ENCODE measurements at places on chromosomes 12 and 14.

DNA sequence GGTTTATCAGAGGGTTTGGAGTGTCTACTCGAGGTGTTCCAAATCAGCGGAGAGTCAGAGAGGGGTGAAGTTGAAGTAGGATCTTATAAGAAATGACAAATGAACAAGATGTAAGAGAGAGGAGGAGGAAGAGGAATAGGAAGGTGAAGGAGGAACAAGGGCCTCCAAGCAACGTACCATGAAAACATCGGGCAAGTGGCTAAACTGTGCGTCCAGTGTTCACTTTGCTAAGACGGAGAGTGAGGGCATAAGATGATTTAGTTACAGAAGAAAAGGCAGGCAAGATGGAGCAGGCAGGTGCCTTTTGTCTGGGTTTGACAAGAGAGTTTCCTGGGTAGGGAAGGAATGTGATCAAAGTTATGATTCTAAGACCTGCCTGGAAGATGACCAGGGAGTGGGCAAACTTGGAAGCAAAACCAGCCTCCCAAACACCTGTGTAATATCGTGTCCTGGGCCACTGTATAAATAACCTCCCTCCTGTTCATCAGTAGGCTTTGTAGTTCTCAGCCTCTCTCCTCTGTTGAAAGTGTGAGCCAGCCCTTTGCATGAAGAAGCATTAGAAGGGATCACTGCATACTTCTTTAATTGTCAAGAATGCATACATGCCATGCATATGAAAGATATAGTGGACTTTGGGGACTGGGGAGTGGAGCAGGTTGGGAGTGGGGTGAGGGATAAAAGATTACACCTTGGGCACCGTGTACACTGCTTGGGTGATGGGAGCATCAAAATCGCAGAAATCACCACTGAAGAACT is 111.4 kb downstream of the ZFP36L1 start:
- no peak for DNase-seq

GRCh38 chr12:54376596-54376995 is 7.9 kb downstream of the ZNF385A start:
- no peak for DNase-seq

DNA sequence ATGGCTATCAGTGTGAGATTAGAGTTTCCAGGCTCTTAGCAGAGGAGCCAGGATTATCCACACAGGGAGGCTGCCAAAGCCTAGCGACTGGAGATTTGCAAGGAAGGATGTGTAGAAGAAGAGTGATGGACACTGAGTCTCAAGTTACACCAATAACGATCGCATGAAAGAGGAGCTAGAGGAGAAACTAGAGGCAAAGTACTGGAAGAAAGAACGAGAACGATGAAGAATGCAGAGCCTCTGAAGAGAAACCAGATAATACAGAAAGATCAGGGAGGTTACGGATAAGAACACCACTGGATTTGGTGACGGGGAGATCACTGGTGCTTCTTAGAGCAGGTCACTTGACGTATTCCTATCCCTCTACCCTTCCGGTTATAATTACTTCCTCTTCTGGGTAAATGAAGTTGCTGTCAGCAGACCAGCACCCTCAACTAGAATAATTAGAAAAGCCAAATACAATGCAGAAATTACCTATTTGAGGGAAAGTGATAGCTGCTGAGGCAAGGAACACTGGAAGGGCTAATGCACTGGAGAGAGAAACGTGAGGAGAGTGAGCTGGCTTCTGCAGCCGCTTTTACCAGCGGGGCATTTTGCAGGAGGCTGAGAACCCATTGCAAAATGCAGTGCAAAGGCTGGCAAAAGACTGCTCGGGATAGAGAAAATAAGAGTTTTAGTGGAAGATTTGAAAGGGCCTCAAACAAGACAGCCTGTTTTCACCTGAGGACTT is 93.1 kb upstream of the HIF1A start:
- DNase-seq = no peak

- DNase-seq = no peak
Measured at GRCh38 chr12:116964054-116965050, 53.6 kb downstream of the FBXW8 start.

- no peak for DNase-seq
Measured at GRCh38 chr12:57237932-57238853, 8.7 kb downstream of the SHMT2 start.

GRCh38 chr14:72894323-72894622 is 372 bp upstream of the DPF3 start:
- no peak for DNase-seq

All from hematopoietic multipotent progenitor cell treated with erythropoietin and hydrocortisone succinate and interleukin-3 and kit ligand, for 15 days (in vitro differentiated cells).